ENCODE measurements at places on chromosomes 13 and 19.

GRCh38 chr13:46572752-46573431 is 19.9 kb downstream of the LRCH1 start:
- no peak for DNase-seq

GRCh38 chr13:33206425-33206824 is 79.1 kb downstream of the STARD13 start:
- no peak for DNase-seq

DNA sequence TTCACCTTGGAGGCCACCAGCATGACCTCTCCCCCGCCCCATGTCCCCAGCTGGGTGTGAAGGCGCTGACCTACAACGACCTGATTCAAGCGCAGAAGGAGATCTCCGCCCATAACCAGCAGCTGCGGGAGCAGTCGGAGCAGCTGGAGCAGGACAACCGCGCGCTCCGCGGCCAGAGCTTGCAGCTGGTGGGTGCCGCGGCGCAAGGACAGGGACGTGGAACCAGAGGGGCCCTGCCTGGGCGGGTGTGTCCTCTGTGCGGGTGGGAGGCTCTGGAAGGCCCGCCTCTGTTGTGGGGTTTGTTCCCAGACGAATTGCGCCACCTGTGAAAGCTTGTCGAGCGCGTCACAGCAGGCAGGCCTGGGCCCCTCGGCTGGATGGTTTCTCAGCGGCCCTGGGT is 22.3 kb downstream of the PLEKHJ1 start:
- DNase-seq, result no peak

DNA sequence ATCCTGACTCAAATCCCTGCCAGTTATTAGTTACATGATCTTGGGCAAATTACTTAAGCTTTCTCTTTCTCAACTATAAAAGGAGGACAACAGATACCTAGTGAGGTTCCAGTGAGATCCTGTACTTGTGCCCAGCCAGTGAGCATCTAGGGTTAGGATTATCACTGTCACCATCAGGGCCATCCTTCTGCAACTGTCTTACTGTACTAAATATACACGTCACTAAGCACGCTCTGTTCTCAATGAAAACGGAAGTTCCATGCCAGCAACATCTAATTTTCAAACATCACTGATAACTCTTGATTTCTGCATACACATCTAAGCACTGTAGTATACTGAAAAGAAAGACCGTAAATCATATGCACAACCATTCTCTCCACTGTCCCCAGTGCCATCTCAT is 70.0 kb downstream of the FOXO1 start:
- DNase-seq, result no peak

GRCh38 chr19:2478278-2478755 is 2.4 kb downstream of the GADD45B start:
- DNase-seq, result no peak

DNA sequence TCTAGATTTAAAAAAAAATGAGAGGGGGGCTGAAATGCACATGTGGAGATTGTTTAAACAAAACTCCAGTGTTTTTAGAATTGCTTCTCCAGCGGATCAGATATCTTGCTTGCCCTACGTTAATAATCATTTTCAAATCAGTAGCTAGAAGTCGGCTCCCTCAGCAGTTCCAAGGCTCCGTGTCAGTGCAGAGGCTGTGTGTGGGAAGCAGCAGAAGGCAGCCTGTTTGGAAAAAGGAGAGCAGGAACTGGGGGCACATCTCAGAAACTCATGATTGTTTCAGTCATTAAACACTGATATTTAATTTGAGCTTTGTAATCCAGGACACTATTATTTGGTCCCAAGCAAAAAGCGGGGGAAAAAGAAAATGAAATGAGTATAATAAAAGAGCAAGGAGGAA is 50.9 kb downstream of the SOX21 start:
- no peak for DNase-seq

DNA sequence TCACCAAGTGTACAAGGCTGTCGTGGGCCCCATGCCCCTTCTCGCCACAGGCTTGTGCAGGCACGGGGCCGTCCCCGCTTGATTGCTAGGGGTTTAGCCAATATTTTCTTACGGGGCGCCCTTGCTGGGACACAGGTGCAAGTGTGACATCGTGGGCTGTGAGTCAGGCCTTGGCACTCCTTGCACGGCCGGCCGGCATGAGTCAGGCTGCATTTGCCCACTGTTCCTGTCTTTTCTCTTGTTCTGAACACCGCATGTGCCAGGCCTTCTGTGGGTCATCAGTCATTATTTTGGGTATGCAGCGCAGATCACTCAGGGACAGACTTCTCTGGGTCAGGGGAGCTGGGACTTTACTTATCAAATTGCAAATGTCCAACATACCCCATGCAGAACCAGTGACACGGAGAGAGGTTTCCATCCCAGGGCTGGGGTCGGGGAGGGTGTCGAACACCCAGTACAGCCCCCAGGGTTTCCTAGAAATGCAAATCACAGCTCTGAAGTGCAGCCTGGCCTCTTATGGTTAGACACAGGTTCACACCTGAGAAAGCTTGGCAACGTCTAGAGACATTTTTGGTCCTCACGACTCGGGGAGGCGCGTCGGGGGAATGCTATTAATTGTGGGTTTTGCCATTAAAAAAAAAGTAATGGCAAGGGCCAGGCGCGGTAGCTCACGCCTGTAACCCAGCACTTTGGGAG is 22.5 kb upstream of the KLF2 start:
- DNase-seq, result no peak

- DNase-seq, result no peak
Measured at GRCh38 chr19:12938779-12939601, 581 bp downstream of the CALR start.

DNA sequence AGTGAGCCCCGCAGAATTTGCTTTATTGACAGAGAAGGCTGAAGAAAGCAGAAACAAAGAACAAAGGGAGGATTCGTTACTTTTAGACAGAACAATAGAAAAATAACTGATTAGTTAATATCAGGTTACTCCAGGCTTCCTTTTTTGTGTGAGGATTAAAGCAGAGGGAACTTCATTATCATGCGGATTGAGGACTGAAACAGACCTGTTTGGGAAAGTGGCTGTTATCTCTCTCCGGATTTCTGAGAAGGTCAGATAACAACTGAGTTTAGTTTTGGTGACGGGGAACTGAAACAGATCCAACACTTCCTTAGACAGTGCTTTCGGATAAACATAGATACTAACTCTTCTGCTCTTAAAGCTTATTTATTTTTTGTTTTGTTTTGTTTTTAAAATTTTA is 246.4 kb upstream of the ZNF507 start:
- DNase-seq, result no peak

GRCh38 chr13:29503041-29503837 is 92.2 kb downstream of the SLC7A1 start:
- DNase-seq, result no peak

DNA sequence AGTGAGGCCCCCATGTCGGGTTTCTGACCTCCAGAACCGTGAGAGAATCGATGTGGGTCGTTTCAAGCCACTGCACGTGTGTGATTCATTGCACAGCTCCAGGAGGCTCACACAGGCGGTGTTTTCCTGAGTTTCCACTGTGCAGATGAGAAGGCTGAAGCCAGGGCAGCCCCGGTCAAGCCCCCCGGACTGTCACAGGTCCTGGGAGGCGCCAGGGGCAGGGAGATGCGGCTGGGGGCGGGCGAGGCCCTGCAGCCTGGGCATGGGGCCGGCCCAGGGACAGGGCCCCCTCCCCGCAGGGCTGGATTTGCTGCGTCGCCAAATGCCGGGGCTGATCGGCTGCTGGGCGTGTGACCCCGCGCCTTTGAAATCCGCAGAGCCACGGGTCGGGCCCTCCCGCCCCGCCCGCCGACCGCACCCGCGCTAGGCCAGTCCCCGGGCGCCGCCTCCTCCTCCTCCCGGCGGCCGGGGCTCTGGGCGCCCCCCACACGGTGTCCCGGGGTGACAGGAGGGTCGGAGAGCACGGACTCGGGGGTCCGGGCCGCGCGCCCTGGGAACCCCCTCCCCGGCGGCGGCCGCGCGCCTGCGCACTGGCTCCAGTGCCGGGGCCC is 9.9 kb upstream of the MKNK2 start:
- DNase-seq, result no peak

- no peak for DNase-seq
Measured at GRCh38 chr13:50153401-50153800, 138.2 kb downstream of the KCNRG start.

- DNase-seq, result no peak
Measured at GRCh38 chr13:25806264-25806974, 245.4 kb downstream of the SHISA2 start.

DNA sequence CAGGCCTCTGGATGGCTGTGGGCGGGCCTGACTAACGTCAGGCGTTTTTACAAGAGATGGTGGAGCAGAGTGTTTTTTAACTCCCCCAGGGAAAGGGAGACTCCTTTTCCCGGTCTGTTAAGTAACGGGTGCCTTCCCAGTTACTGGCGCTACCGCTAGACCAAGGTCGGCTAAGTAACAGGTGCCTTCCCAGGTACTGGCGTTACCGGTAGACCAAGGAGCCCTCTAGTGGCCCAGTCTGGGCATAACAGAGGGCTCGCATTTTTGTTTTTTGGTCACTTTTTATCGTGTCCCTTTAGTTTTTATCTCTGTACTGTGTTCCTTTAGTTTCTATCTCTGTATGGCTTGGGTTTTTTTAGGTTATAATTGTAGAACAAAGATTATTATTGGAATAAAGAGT is 10.0 kb downstream of the ZNF383 start:
- no peak for DNase-seq

DNA sequence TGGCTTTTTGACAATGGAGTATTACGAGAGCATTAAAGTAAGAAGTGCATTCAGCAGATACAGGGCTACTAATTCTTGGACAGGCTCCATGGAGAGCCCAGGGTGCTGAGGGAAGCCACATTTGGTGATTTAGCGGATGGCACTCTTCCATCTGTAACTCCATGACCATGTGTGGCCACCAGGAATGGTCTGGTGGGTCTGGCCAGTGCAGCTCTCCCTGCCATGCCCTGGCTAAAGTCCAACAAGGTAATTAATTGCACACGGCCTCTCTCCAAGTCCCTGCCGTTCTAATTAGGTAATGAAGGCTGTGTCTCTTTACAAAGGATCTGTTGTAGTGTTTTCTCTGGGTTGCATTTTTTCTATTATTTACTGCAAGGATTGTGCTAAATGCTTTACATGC is 4.3 kb upstream of the ZFR2 start:
- DNase-seq, result no peak

DNA sequence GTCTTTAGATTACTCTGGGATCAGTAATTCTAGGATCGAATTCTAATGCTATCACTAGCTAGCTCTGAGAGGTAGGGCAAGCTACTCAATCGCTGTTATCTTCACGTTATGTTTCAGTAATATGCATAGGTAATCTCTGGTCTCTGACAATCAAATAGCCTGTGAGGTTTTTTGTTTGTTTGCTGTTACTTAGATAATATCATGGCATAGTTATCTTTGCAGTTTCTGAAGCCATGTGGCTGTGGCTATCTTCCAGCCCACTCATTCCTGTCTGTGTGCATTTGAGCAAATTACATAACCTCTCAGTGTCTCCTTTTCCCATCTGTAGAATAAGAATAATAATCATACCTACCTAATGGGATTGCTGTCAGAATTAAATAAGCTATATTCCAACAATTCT is 330.2 kb downstream of the PCDH9 start:
- DNase-seq, result no peak

GRCh38 chr19:47020132-47020805 is 632 bp downstream of the NPAS1 start:
- no peak for DNase-seq

DNA sequence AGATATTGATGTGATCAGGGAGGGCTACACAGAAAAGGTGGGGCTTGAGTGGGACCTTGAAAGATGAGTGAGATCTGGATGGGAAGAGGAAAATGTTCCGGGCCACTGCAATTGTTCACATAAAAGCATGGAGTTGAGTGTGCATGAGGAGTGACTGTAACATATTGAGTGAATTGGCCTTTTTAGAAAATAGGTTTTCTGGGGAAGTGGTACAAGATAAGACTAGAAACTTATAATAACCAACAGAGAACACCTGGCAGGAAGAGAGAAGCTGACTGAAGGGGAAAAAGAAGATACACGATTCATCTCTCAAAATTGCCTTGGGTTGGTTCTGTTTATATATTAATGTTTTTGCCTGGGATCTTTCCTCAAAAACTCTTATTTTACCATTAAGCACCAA is 32.2 kb downstream of the SLC10A2 start:
- no peak for DNase-seq

DNA sequence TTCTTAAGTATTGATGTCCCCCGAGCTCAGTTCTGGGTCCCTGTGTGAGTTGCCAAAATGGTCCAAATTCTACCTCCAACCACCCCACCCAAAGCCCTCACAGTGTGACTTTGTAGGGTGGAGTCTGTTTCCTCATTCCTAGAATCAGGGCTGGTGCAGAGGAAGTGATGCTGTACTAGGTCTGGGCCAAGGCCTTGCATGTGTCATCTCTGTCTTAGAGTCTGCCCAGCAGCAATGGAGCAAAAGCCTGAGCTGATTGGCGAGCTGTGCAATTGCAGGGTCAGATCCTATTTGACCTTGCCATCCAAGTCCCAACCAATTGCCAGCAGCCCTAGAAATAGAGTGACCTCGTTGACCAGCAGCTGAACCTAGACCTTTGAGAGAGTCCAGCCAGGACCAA is 97.0 kb upstream of the ANKRD10 start:
- DNase-seq, result no peak

GRCh38 chr19:35352448-35353304 is 5.0 kb downstream of the FFAR1 start:
- peak; percentile 39 for DNase-seq

DNA sequence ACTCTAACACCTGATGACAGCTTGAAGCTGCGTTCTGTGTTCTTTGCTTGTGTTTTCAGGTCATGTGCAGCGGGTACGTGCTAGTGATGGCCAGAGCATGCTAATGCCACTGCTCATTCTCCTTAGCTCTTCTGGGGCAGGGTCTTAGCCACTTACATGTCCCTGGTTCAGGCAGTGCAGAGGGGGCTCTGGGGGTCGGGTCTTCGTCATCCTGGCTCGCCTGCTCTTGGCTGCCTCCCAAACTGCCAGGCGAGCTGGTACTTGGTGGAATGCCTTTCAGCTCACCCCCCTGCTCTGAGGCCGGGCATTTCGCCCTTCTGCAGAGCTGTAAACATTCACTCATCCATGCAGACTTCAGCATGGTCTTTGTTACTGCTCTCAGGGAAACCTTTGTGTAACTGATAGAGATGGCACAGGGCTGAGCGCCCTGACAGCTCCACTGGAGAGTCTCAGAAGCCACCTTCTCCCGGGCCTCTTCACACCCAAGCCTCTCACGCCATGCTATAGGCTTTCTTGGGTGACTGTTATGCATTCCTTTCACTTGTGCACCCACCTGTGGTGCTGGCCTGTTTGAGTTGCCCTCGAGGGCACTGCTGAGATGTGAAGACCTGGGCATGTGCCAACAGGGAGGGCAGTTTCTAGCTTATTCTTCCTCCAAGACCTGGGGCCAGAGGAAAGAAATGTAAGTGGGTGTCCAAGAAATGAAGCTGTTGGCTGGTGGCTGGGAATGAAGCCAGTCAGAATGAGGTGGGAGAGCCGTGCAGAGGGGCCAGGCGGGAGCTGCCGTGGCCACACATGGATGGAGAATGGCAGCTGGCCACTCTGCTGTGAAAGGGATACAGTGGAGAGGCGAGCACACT is 24.4 kb downstream of the FAM124A start:
- DNase-seq, result no peak

All from stimulated activated CD4-positive, alpha-beta T cell treated with anti-CD3 and anti-CD28 coated beads, TNF-alpha, amount 100 ng/mL, for 1 hour (primary cell).